Urinary bladder (tissue), 4 donors: ENCODE measurements at places on chromosomes 6 and 20. TPM values are rescaled to one million over a fixed set of nuclear protein-coding genes. Genes with fewer than 3 reads are reported as not detected.

DNA sequence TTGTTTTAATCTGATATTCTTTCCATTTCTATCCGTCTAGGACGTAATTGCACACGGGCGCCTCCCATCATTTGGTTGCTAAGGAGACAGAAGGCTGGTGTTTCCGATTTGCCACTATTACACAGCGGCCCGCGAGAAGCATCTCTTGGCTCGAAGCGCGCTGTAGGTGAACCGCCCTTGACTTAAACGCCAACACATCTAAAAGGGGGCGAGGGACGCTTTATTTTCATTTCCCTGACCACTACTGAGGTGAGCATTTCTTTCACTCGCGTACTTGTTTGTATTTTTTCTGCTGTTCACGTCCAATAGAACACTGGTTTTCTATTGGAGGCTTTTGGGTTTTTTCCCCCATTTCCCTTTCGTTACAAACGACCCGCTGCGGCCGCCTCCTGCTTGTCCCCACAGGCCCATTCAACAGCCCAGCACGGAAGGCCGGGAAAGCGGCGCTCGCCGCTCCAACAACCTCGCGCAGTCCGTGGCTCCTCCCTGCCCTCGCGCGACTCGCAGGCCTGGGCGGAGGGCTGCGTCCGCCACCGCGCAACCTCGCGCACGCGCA, 505 bp upstream of the WRNIP1 start:
- DNase-seq, result peak; percentile 63

DNA sequence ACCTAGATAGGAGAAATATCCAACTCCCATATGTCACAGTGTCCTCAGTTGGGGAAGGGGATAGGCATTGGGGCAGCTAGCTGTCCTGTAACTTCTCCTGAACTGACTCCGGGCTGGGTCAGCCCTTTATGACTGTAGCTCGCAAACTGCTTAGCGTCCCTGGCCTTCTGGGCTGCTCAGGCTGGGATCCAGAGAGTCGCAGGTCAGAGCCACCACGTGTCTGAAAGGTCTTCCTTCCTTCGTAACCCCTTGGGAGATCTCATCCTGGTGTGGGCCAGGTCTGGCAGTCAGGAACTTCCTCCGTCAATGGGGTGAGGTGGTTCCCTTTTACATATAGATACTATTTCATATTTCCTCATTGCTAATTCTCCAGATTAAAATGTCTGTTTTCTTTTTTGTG, 28.8 kb upstream of the HINT3 start:
- no peak for DNase-seq

DNA sequence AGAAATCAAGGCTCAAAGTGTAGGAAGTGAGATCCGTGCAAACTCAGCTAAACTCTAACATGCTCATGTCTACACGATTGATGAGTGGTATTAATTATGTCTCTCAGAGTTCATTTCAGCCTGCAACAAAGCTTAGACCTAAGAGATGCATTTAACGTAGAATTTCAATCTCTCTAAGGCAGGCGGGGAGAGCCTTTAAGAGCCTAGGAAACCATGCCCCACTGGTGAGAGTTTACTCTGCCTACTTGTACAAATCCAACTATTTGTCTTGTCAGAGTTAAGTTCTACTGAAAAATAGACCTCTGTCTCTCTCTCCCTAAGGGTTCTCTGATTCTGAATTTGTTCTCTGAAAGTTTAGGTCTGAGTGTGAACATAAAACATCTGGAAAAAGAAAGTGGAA, 100.9 kb downstream of the SPTLC3 start:
- DNase-seq, result no peak

Gene SLC22A3
- 11.0 TPM for total RNA-seq
